ENCODE measurements at places on chromosomes 3 and 15.

DNA sequence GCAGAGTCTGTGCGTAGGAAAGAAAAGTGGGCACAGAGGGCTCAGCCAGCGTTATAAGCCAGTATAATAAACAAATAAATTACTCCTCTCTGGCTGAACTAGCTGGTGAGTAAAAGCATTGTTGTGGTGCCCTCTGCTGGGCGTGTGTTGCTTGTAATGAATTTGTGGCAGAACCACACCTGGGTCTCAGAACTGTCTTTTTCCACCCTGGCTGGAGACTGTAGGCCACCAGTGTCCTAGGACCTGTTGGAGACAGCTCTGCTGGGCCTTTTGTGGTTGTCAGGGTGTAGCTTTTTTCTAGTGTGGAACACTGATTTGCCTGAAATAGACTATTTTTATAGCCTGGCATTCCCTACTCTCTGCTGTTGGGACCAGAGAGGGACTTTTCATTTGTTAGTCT lies 130.5 kb upstream of the EIF1B start:
- DNase-seq, result peak; percentile 36

- no peak for DNase-seq
Measured at GRCh38 chr3:99505200-99505599, 133.2 kb upstream of the COL8A1 start.

DNA sequence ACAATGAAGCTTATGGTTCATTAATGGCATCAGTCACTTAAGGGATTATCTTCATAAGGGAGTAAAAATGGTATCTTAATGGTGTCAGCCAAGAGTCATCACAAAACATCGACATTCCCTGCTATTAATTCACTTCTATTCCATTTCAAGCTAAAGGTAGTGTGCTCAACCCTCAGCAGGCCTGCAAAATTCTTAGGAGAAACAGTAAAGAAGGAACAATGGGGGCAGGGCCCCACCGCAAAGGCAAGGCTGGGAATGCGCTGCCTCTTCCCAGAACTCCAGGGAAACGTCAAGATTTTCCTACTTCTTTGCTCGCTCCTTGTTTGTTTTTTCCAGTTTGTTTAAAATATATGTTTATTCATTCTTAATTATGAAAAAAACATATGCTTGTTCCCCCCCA lies 187.3 kb upstream of the TSC22D2 start:
- DNase-seq, result no peak

DNA sequence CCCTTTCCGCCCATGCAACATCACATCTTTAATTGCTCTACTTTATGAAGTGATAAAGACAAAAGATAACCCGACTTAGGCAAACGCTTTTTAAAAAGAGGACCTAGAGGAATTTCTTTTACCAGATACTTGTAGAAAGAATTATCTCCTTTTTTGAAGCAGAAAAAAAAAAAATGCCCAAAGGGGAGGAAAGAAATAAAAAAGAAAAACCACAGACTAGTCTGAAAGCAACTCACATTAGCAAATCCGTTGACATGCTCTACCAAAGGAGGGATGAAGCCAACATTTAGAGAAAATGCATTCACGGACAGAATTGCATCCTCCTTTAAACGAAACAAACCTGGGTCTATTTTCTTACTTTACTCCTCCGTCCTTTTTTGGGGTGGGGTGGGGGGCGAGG lies 213.6 kb downstream of the MEIS2 start:
- no peak for DNase-seq

DNA sequence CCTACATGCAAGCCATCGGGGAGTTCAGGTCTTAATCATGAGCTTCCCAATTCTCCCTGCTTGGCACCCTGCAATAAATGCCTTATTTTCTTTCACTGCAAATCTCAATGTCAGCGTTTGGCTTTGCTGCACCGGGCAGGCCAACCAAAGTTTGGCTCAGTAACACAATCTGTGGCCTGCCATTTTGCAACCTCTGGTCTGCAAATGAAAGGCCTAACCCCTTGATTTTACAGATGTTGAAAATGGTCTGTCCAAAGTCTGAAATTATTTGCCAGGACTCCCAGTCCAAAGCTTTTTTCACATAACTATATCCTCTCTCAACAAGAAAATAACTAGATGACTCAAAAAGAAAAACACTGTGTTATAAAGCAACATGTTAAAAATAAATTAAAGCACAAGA lies 34.0 kb upstream of the LEKR1 start:
- no peak for DNase-seq

DNA sequence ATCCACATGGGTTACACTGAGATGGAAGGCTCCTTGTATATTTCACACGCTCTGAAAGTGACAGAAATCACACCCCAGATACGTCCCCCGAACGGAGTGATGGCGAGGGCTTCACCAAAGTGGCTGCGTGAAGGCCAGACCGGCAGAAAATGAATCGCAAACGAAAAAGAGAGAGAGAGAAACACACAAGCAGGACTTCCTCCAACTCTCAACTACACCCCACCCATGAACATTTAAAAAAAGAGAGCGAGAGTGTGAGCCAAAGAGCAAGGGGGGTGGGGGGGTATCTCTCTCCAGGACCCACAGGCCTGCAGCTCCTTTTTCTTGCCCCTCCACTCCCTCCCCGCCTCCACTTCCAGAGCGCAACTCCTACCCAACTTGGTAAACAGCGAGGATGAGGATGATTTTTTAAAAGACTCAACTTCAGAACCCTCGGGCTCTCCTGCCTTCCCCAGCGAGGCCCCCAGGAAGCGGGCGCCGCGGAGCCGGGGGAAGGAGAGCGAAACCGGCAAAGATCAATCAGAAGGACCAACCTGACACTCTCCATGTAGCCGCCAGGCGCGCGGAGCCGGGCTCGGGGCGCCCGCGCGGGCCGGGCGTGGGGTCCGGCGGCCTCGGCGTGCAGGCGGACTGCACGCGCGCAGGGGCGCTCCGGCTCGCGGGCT lies 519.1 kb downstream of the FOXP1 start:
- peak; percentile 50 for DNase-seq

DNA sequence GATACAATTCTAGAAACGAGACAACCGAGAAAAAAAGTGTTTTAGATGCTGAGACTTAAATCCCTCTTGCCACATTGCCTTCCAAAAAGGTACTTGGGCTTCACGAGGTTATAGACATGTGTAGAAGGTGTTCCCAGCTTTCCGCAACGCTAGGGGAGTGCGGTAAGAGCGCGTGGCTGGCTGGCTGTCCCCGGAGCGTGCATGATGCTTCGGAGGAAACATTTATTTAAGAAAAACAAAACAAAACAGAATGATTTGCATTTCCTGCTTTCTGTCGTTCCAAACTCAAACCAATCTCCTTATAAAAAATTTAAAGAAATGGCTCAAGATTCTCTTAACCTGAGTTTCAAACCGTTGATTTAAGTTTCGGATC lies 841 bp downstream of the SLC6A20 start:
- no peak for DNase-seq

DNA sequence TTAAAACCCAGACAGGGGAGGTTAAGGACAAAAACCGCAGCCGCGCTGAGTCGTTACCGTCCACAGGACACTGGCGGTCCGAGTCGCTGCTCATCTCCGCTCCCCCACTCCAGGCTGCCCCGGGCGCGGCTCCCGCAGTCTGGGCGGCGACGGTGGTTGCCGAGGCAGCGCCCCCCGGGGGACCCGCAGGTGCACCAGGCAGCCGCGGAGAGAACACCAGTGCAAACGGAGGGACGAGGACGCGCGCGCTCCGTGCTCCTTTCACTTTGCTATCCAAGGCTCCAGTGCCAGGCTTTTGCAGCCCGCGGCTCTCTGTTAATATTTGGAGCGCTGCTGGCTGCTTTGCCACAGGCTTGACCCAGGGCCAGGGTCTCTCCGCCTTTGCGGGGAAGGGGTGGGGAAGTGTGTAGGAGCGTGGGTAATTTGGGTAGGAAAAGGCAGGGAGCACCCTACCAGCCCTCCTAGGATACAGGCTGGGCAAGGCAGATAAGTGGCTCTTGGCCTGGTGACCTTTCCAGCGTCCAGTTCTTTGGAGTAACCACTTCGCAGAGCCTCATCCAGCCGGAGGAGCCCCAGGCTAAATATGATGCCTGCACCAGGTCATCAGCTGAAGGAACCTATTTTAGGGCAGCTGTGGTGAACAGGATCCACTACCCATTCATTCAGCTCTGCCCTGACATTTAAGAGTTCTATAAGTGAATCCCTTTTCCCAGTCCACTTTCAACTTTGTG lies at the start of gene GADL1:
Gene GADL1 (minus strand): TSS at position 141 of the 731 bp plus-strand sequence. CDS start 47 bp downstream, at position 94.
- no peak for DNase-seq

DNA sequence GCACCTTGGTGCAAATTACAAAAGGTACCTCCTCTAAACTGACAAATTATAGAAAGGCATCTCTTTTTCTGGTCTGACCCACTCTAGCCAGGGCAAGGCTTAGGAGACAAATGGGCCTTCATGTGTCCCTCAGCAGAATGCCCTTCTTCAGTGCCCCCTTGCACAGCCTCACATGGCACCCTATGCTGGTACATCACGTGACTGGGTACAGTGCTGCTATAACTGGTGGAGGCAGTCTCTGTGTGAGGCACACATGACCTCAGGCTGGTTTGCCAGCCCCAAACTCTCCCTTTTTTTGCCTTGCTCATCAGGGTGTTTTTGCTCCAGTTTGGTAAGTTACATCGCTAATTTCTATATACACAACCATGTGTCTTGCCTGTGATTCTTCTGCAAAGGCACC lies 3.1 kb downstream of the CLEC3B start:
- no peak for DNase-seq

GRCh38 chr3:11717301-11717700 lies 73.6 kb upstream of the VGLL4 start:
- no peak for DNase-seq

DNA sequence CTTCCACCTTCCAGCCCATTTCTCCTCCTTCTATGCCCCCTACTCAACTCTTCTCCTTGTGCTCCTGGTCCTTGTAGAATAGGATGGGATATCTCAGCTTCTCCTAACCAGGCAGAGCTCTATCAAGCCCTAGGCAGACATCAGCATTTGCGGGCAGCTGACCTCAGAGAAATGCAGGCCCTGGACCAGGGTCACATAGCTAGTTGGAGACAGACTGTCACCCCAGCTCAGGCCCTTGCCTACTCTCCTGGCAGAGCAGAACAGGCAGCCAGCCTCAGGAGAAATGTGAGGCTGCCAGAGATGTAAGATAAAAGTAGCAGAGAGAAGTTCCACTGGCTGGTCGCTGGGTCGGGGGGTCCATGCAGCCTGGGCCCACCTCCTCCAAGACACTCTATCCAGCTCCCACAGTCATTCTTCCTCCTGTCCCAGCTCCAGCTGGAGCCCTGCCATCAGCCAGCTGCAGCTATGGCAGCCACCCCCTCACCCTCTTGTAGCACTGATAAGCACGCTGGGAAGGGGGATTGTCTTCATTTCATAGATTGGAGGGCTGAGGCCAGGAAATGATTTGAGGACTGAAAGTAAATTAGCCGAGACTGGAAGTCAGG lies 4.0 kb downstream of the CYP8B1 start:
- DNase-seq, result no peak

- no peak for DNase-seq
Measured at GRCh38 chr3:15403495-15403894, 23.8 kb downstream of the METTL6 start.

- DNase-seq, result no peak
Measured at GRCh38 chr15:42048080-42048820, 27.4 kb upstream of the PLA2G4E start.

GRCh38 chr3:108292905-108293328 lies 3.4 kb upstream of the HHLA2 start:
- DNase-seq, result no peak

DNA sequence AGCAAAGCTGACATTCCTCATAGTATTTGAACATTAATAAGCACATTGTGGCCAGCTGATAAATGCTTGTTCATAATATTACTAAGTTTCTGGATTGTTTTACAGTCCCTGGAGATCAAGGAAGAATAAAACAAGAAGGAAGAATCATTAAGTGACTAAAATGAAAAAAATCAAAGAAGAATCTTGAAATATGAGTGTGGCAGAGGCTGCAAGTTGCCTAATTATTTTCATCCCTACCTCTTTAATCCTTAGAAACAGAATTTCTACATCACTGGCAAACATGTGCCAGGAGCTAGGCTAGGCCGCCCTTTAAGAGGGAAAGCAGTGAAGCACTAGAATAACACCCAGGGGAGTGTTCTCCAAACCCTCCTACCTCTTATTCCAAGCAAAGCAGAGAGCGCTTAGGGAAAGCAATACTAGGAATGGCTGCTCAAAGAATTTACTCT lies 98.9 kb downstream of the MAGI1 start:
- DNase-seq, result no peak

- no peak for DNase-seq
Measured at GRCh38 chr15:63135804-63136203, 14.1 kb downstream of the LACTB start.

- no peak for DNase-seq
Measured at GRCh38 chr3:100563652-100564211, 45.7 kb upstream of the ADGRG7 start.

GRCh38 chr3:100165926-100166550 lies 51.7 kb upstream of the FILIP1L start:
- no peak for DNase-seq

All from effector CD4-positive, alpha-beta T cell (primary cell).